ENCODE measurements at places on chromosomes 11 and 22.

GRCh38 chr11:74033046-74033445, 24.2 kb upstream of the UCP3 start:
- no peak for ATAC-seq

DNA sequence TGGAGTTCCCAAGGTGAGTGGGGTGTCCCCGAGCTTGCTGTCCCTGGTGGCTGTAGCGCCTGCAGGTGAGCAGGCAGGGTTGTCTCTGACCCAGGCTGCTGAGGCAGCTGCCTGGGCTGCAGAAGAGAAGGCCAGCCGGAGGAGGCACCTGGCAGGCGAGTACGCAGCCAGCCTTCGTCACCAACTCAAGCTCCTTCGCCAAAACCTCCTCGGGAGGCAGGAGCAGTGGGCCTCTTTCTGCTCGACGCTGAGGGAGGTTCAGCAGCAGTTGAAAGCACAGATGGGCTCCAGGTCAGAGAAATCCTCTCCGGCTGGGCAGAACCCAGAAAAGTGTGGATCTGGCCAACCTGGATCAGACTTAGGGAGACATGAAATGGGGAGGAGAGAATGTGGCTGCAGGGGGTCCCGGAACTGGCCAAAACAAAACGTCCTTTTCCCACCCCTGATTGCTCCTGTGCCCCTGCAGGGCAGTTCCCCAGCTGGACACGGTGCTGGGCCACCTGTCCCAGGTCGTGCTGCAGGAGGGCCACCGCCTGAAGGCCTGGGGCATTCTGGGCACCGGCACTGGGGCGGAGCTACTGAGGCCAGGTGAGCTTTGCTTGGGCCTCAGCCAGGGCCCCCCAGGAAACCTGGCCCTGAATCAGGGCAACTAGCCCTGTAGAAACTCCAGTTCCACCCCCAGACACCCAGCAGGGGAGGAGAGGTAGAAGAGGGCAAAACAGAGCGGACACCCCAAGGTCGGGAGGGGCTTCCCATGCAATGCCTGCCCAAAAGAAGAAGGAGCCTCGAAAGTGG, 56.7 kb downstream of the BTG4 start:
- ATAC-seq, result no peak

DNA sequence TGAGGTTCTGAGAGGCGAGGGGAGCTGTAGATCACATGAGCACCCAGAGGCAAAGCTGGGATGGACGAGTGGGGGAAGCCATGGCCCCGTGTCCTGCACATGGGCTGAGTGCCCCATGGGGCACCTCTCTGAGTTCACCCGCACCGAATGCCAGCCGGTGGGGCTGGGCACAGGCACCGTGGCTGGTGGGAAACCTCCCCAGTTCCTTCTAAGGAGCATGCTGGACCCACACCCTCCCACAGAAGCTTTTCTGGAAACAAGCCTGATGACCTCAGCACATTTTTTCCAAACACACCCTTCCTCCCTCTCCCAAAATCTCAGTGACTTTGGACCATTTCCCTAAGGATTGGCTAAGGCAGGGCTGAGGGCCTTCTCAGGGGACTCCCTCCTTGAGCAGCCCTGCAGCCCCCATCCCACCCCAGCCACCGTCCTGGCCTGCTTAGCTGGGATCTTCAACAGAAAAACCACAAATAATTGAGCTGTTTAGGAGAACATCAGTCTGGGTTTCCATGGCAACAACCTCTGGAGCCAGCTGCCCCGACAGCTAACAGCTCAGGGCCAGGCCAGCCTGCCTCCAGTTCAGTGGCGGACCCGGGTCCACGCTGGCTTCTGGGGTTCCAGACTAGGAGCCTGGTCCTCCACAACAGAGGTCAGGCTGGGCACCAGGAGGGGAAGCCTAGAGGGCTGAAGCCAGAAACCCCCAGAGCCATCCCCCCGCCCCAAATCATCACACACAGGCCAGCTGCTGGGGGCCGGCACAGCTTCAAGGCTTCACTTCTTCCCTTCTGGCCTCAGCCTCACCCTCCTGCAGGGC, 18.1 kb upstream of the LINC01488 start:
- ATAC-seq, result no peak

- ATAC-seq, result no peak
These were observed 88.5 kb downstream of the ZBTB16 start for GRCh38 chr11:114148013-114148382.

- ATAC-seq, result no peak
These were observed 68.1 kb downstream of the MPPED1 start for GRCh38 chr22:43479962-43480361.

DNA sequence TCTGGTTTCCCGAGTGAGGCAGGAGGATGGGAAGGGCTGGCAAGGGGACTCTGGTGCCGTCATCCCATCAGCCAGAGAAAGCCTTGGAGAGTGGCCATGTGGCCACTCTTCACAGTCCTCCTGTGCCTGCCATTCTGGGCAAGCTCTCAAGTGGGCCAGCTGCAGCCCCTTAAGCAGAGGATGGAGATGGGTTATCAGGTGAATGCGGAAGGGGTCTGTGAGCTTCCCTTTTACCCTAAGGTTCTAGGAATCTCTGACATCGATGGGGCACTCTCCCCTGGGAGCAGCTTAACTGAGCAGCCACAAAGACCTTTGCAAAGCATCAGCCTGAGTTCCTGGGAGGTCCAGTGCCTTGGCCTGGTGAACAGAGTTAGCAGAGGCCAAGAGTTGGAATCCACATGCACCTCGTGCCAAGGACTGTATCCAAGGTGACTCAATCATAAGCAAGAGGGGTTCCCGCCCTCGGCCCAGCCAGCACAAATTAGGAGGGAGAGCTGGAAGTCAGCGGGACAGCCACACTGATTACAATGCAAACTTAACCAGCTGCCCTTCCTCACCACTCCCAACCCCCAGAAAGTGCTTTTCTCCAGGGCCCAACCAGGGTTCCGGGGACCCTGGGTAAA, 193.6 kb downstream of the BUD13 start:
- ATAC-seq, result no peak

DNA sequence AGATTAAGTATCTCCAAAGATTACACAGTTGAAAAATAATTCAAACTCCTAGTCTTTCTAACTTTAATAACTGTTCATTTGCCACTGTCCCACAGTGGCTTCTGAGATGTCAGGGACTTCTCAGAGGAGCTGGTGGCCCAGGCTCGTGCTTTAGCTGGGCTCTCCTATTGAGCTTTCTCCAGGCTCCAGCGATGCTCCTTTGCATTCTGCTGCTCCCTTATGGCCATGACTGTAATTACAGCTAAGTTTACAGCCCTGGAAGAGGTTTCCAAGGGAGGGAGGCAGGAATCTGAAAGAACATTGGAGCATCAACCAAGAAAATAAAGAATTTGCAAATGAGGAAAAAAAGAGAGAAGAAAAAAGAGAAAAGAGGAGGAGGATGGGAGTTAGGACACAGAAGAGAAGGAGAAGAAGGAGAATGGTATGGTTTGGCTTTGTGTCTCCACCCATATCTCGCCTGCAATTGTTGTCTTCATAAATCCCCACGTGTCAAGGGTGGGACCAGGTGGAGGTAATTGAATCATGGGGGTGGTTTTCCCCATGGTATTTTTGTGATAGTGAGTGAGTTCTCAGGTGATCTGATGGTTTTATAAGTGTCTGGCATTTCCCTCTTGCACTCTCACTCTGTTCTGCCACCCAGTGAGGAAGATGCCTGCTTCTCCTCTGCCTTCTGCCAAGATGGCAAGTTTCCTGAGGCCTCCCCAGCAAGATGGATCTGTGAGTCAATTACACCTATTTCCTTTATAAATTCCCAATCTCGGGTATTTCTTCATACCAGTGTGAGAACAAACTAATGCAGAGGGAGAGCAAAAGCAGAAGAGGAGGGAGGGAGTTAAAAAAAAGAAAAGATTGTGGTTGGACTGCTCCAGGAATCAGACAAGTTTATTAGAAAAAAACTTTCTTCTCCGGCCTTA, 857.0 kb downstream of the KCNA4 start:
- peak; percentile 59 for ATAC-seq

GRCh38 chr11:107042748-107043147, 24.5 kb upstream of the GUCY1A2 start:
- no peak for ATAC-seq

GRCh38 chr11:115326526-115326925, 177.7 kb downstream of the CADM1 start:
- no peak for ATAC-seq

GRCh38 chr11:19679952-19680828, 32.4 kb upstream of the NAV2 start:
- peak; percentile 89 for ATAC-seq

- ATAC-seq, result no peak
These were observed 67.2 kb upstream of the RCN1 start for GRCh38 chr11:32023370-32024305.

DNA sequence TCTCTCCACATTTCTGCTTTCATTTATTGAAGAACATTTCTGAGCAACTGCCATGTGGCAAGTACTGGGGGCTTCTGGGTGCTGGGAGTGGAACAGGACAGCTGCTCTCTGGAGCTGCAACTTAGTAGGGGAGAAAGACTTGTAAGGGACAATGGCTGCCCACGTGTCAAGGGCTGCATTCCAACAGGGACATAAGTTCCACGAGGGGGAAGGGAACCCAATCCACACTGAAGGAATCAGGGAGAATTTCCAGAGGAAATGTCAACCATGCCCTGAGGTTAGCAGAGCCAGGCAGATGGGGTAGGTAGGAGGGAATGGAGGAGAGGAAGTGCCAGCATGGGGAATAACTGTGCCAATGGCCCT, 1.7 kb downstream of the MAPK8IP2 start:
- ATAC-seq, result no peak

- peak; percentile 77 for ATAC-seq
These were observed at the start of gene GSTP1 for GRCh38 chr11:67583247-67584204. Gene GSTP1 (plus strand): TSS chr11:67583812. CDS start chr11:67583844, 32 bp downstream.

DNA sequence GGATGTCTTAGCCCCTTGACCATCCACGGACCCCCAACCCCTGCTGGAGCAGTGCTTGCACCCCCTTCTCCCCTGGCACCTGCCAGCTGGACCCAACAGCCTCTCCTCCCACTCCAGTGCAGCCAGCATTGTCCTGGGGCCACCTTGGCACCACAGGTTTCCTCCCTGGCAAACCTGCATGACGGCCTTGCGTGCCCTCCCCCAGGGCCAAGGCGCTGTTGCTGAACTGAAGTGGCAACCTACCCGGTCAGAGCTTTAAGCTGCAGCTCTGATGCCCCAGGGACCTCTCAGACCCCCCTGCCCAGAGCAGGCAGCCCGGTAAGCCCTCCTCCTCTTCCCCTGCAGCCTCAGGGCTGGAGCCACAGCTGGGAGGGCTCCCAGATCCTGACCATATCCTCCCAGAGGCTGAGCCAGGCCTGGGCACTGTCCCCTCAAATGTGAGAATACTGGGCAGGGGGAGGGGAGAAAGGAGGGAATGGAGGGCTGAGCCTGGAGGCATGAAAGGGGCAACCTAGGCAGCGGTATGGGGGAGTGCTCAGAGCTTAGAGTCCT, 1.8 kb upstream of the LRRC75B start:
- peak; percentile 30 for ATAC-seq

GRCh38 chr11:21225860-21226259, 556.5 kb downstream of the NELL1 start:
- ATAC-seq, result no peak

GRCh38 chr22:42001706-42002105, 3.1 kb downstream of the WBP2NL start:
- ATAC-seq, result no peak

- ATAC-seq, result peak; percentile 6
These were observed 4.8 kb upstream of the FXYD2 start for GRCh38 chr11:117829369-117829725.

GRCh38 chr22:36113121-36113520, 47.4 kb downstream of the APOL3 start:
- ATAC-seq, result no peak

GRCh38 chr11:79371152-79371551, 69.7 kb downstream of the TENM4 start:
- peak; percentile 22 for ATAC-seq

DNA sequence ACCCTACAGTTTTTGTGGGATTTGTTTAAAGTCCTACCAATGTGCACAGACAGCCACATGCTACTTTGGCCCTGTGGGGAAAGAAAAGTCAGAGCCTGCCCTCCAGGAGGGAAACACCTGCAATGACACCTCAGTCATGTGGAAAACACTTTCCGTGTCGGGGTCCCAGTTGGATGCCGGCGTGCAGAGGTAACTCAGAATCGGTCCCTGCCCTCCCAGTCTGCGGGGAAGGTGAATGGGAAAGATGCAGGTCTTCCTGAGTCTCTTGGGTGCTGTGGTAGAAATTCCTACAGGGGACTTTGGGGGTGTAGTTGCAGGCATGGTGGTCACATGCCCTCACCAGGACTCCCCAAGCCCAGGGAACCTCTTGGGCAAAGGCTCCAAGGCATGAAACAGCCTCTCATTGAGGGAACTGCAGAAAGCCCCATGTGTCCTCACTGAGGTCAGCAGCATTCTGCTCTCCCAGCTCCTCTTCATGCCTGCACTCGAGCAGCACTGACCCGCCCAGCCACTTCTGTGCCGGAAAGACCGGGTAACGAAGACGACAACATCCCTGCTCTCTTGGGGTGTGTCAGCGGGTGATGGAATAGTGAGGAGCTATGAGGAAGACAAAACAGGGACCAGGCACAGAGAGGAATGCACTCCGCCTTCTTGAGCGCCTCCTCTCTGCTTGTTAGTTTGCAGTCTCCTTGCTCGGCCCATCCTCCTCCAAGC, 4.7 kb downstream of the RIBC2 start:
- ATAC-seq, result peak; percentile 81

GRCh38 chr11:69485337-69486041, 4.0 kb downstream of the LINC01488 start:
- ATAC-seq, result no peak

GRCh38 chr22:46737976-46738646, at the start of gene CERK:
Gene CERK (minus strand): TSS chr22:46738252. CDS start chr22:46738148, 104 bp downstream.
- peak; percentile 57 for ATAC-seq
